ENCODE measurements at places on chromosomes 12 and 14.

DNA sequence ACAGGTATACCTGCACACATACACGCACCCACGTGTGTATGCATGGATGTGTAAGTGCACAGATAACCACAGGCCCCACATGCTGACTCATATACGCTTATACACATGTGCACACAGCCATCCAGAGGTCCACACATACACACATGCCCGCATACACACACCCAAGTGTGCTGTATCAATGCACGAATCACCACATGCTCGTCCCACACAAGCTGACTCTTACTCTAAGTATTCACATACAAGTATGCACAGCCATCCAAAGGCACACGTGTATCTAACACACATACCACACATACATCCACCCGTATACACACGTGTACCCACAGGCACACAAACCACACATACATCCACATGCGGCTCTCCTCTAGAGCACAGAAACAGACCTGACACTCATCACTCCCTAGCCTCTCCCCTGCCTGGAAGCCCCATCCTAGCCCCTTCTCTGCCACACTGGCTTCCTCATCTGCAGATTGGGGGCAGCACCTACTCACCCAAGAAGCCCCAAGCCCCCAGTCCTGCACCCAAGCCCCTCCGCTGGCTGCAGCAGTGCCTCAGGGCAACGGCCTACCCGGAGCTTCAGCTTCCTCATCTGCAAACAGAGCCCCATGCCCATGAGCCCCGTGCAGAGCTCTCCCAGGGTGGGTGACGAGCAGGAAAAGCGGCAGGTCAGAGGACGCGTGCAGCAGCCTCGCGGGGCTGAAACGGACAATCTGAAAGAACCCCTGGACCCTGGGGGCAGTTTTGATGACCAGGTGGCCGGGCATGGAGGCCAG, 105.4 kb downstream of the NCOR2 start:
- DNase-seq = no peak

DNA sequence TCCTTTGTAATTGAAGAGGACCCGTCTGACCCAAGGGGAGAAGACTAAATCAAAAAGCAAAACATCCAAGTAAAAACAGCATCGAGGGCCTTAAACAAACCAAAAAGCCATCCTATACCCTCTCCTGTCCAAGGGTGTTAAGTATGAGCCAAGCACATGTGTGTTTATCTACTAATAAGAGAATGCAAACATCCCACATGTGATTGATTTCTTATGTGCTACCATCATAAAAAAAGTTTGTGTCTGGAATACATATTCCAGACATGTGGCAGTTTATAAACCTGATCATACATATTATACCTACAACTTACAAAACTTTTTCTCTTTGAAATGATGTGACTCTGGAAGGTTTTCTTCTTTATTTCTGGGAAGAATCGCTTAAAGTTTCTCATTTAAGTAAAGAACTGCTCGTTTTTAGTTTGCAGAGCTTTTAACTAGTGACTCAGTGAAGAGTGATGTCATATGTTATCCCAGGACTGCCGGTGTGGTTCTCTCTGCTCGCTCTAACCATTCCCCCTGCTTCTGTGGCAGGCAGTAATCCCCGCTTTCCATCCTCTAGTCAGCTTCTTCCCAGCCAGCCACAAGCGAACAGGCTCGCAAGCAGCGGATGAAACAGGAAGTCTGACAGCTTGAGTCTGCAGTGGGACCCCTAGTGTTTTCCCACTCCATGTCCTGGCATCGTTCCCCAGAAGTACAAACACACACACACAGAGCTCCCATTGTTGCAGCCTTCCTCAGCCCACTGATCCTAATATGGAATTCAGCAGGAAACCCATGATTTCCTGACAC, 431 bp upstream of the RHOJ start:
- DNase-seq = peak; percentile 77

GRCh38 chr12:46147144-46147543, 121.7 kb downstream of the SLC38A1 start:
- no peak for DNase-seq

- DNase-seq = peak; percentile 42
Observed at GRCh38 chr12:124566997-124567672, at the start of gene NCOR2. NCOR2 (minus strand) TSS chr12:124567612; CDS start chr12:124495251, 72,361 bp downstream.

DNA sequence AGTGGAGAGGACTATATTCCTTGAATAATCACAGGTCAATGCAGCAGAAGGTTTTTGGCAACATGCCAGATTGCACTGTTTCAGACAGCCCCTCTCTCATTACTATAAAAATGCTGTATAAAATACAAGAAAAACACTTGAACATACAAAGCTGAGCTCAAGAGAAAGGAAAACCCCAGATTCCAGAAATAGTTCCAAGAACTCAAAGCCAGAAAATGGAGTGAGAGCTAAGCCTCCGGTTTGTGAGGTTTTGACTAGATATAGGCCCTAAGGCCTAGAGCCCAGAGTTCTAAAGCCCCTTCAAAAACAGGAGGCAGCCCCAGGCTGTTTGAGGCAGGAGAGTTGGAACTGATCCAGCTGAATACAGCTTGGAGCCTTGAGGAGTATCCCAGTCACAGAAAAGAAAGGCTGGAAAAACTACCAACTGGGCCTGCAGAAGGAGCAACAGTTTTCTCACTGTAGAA, 29.4 kb upstream of the ACTN1 start:
- peak; percentile 19 for DNase-seq

- no peak for DNase-seq
Observed at GRCh38 chr12:27221625-27222387, 22.3 kb upstream of the STK38L start.

DNA sequence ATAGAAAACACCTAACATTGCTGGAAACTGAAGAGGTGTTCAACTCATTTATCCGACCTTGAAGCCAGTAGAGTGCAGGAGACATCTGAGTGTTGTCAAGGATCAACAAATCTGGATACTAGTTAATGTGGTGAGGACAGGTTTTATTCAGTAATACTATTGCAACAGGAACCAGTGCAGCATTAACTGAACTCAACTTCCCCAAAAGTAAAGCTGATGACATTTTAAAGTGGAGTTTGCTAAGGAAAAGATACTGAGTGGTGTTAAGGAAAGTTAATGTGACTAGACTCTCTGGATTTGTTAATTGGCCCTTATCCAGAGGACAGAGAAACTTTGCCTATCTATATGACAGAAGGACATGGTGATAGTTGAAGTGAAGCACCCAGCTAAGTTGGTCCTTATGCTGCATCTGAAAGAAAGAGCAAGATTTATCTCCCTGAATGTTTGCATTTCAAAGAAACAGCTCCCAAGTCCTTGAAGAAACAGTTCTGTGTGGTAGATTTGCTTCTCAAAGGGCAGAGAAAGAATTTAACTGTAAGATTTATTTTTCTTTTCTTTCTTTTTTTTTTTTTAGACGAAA, 1.2 kb upstream of the CLEC7A start:
- no peak for DNase-seq

All from NCI-H2171 (cell line).